ENCODE measurements at places on chromosomes 3 and 15.

DNA sequence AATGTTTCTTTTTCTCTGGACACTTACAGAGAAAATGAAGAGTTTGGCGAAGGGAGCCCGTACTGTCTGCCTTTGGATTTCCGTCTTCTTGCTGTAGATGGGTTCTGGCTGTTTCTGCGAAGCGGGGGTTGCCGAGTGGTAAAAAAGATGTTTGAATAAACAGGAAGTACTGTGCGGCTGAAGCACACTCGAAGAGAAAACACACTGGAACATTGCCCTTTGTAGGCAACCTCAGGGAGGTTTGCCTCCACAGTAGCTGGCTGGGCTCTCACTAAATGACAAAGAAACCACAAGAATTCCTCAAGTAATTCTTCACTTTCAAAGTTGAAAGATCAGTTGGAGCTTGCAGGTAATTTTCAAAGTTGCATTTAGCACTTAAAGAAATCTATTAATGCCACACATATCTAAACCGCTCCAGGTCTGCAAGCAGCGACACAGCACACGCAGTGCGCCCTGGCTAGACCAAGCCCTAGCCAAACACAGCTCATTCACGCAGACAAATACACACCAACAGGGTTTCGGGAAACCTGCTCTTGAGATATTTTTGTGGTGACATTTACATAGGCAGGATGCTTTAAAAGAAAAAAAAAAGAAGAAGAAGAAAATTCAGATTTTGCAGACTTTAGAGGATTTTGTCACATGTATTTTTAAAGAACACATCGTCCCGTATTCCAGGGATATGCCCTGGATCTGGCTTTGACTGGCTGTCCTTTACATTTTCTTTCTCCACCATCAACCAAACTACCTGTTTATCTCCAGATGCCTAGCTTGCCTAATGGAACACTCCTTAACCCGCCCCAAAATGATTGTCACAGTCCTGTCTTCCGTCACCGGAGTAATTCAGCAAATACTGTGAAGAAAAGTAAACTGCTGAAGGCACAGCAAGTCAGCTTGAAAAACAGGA is 452.8 kb downstream of the FOXP1 start:
- no peak for DNase-seq

- no peak for DNase-seq
Measured at GRCh38 chr3:122397201-122397600, 13.2 kb downstream of the FAM162A start.

DNA sequence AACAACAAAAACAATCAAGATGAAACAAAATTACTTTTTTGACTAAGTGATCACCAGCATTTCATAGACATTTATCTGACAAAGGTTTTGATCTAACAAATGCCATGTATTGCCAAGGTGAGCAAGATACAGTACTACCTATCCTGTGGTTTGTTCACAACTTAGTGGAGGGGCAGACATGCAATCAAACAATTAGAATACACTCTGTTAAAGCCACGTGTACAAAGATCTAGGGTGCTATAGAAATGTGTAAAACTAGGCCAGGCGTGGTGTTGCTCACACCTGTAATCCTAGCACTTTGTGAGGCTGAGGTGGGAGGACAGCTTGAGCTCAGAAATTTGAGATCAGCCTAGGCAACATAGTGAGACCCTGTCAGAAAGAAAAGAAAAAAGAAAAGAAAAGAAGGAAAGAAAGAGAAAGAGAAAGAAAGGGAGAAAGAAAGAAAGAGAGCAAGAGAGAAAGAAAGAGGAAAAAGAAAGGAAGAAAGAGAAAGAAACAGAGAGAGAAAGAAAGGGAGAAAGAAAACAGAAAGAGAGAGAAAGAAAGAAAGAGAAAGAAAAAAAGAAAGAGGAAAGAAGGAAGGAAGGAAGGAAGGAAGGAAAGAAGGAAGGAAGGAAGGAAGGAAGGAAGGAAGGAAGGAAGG is 1.4 kb upstream of the TRIM69 start:
- no peak for DNase-seq

DNA sequence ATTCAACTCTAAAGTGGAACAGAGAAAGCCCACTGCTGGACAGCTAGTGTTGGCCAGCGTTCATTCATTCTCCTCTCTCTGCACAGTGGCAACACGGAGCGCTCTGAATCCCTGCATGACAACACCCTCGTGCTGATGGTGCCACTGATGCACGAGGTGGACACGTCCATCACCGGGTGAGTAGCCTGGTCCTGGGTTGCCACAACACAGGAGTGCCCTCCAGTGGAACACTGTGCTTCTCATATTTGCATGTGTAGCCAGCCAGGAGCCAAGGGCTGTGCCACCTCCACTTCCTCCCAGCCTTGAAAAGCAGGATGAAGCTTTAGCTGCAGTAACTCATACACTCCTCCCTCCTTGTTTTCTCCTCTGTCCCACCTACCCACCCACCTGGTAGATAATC is 120.0 kb upstream of the CTDSPL start:
- no peak for DNase-seq

- no peak for DNase-seq
Measured at GRCh38 chr15:34279368-34279767, 54.6 kb downstream of the EMC4 start.

GRCh38 chr3:89038869-89039268 is 68.6 kb upstream of the EPHA3 start:
- no peak for DNase-seq

DNA sequence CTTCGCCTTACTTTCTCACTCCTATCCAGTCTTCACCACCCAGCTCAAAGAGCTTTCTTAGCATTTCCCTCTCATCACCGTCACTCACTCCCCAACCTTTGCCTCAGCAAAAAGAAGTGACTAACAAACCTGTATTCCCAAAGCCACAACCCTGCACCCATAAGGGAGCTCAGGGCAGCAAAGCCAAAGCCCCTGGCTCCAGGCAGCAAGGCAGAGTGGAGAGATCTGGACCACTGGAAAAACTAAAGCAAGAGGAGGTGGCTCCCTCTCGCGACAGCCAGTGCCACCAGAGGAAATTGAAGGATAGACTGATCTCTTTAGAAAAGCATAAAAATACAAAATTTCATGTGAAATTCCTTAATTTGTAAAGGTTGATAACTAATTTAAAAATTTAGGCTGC is 25.1 kb upstream of the CDCP1 start:
- DNase-seq: no peak

DNA sequence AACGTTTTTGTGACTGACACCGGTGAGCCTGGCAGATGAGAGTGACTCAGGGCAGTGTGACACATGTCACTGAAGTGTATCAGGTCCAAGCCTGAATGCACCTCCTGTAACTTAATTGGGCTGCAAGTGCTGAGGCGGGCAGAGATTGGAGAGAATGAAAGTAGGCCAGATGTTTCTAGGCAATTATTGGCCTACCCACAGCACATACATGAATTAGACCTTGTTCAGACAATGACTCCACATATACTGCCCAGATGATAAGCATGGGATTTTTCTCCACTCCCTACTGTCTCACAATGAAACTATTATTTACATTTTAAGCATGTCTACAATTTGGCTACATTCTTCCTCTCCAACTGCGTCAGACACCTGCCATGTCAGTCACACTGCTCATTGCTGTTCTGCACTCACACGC is 187.3 kb upstream of the ZNF385D start:
- no peak for DNase-seq

DNA sequence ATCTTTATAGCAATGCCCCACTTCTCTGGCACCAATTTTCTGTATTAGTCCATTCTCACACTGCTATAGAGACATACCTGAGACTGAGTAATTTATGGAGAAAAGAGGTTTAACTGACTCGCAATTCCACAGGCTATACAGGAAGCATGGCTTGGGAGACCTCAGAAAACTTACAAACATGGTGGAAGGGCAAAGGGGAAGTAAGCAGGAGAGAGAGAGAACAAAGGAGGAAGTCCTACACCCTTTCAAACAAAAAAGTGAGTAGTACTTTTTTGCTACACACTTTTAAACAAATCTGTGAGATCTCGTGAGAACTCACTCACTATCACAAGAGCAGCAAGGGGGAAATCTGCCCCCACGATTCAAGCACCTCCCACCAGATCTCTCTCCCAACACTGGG is 67.8 kb upstream of the ZBED2 start:
- no peak for DNase-seq

- DNase-seq: no peak
Measured at GRCh38 chr15:26640601-26641000, 132.3 kb downstream of the GABRB3 start.

- no peak for DNase-seq
Measured at GRCh38 chr3:108420926-108421325, 89.5 kb downstream of the MYH15 start.

- no peak for DNase-seq
Measured at GRCh38 chr3:171490901-171491300, 30.7 kb upstream of the TNIK start.

- DNase-seq: no peak
Measured at GRCh38 chr15:56715220-56715619, 18.1 kb downstream of the ZNF280D start.

DNA sequence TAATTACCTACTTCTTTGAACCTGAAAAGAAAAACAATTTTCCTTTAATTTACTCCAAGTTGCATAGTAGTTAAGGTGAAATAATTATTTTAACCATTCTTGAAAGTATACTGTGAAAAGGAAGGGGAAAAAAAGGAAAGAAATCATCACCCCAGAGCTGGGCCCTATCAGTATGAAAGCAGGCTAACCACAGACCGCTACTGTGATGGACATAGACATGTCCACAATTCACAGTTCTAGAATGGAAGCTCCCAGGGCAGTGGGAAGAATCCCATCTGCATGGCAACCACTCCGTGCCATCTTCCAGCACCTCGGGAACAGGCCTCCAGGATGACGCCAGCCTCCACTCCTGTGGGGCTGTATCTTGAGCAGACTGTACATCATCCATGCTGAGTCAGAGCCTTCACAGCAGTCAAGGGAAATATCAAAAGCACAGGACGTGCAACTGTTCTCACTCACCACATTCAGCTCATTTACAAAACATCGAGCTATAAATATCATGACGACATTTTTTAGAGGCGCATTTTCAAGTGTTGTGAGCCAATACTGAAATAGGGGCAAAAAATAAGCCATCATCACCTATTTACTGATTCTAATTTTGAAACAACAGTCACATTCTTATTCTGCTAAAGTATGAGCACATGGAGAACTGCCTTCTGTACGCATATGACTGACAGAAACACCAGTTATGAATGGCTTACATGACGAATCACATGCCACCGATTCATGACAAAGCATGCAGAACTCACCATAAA is 119.7 kb downstream of the SNRK start:
- DNase-seq: no peak

GRCh38 chr3:31048143-31048542 is 153.7 kb upstream of the GADL1 start:
- no peak for DNase-seq
